ENCODE measurements at places on chromosomes 5 and 9.

- DNase-seq: no peak
These were observed 2.9 kb downstream of the NSMF start for GRCh38 chr9:137456061-137456863.

DNA sequence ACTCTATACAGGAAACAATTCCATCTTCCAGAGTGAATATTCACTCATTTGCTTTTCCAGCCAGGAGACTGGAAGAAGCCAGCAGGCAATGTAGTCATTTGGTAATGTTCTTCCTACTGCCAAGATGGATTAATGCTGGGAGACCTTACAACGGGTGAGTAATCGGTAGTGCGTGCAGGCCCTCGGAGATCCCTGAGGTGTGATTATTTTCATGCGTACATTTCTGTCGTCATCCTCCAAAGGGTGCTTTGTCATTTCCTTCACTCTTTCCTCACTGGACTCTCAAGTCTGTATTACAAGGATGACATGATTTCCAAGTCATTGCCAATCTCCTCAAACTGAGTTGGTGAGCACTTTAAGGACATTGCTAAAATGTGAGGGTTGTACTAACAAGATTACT is 263.5 kb downstream of the CWC27 start:
- DNase-seq: no peak

DNA sequence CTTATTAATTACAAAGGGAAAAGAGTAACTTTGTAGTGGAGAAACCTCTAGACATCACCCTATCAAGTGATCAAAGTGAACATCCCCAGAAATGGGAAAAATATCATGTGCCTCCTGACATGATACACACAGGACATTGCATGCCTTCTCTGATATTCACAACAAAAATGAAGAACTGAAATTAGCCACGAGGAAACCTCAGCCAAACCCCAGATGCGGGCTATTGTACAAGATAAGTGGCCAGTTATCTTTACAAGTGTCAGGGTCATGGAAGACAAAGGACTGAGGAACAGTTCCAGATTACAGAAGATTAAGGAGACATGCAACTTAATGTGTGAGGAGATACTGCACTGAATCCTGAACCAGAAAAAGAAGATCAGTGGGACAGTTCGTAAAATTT is 23.8 kb upstream of the NPM1 start:
- no peak for DNase-seq

DNA sequence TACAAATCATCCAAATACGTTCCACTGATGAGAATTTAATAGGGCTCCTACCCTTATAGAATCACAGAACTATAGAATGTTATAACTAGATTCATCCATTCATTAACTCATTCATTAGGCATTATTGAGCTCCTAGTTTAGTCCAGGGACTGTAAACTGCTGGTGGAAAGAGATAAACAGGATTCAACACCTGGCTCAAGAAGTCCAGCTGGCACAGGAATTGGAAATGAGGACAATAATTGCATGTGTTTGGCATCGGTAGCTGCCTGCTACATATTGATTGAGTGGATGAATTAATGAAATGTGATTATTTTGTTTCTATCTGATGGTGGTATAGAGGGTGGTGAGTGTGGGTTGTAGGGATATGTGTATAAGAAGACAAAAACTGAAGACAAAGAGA is 100.8 kb upstream of the TLE1 start:
- DNase-seq: no peak

DNA sequence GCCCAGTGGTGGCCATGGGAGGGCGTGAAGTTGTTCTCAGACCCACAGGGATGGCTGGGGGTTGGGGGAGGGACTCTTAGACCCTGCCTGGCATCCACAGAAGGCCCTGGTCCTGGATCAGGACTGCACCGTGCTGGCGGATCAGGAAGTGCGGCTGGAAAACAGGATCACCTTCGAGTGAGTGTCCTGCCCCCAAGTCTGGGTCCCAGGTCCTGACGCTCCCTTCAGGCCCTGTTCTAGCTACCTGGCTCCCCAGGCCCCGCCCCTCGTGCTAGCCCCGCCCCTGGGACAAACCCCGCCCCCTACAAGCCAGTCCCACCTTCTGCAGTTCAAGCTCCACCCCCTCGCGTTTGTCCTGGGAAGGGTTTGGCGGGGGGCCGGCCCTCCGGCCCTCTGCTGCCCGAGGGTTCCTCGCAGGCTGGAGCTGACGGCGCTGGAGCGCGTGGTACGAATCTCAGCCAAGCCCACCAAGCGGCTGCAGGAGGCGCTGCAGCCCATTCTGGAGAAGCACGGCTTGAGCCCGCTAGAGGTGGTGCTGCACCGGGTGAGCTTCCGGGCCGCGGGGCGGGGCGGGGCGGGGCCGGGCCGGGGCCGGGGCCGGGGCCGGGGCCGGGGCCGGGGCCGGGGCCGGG is 12.9 kb downstream of the RGS14 start:
- DNase-seq: no peak

DNA sequence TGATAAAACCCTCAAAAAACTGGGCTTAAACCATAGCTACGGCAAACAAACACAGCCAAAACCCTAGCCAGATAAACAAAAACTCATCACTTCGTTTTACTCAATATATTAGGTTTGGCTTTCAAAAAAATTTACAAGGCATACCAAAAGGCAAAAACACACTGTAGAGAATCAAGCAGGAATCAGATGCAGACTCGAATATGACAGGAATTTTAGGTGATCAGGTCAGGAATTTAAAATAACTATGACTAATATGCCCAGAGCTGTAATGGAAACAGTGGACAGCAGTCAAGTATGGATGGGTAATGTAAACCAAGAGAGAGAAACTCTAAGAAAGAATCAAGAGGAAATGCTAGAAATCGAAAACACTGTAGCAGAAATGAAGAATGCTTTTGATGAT is 26.5 kb upstream of the DOCK2 start:
- no peak for DNase-seq

GRCh38 chr9:99023831-99024230 is 80.1 kb downstream of the COL15A1 start:
- DNase-seq: no peak

DNA sequence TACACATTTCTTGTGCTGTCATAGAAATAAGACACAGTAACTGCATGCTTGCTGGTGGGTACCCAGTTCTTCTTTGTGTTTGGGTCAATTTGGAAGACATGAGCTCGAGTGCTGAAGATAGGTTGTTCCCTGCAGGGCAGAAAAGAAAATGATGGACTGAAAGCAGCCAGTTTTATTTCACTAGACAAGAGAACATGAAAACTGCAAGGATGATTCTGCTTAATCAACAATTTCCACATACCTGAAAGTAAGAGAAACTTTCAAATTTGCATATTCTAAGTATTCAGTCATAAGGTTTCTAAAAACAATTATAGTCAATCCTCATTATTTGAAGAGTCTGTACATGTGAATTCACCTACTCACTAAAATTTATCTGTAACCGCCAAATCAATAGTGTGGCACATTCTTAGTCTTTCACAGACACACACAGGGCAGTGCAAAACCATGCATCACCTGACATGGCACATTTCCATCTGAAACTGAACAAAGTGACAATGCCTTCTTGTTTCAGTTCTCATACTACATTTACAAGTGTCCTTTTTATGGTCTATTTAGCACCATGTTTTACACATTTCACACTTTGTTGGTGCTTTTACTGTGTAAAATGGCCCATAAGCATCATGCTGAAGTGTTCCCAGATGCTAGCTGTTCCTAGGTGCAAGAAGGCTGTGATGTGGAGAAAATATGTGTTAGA is 56.9 kb downstream of the HOMER1 start:
- no peak for DNase-seq
